ENCODE measurements at places on chromosomes 5 and 9.
A peak's percentile ranks its signal among the peaks of the same experiment; 100 is the strongest.

DNA sequence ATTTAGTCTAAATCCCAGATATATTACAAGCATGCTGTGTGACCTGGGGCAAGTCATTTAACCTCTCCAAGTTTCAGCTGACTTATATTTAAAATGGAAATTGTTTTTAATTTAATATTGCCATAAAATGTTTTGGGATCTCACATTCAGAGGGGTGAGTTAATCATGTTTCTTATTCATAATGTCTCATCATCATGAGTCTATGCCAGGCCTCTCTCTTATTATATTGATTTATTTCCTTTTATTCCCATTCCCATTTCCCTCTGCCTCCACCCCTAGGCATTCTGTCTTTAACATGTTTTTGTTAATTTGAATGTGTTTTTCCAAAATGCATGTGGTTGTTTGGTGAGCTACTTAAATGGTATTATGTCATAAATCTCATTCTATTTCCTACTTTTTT is 39.0 kb upstream of the TTC1 start:
- no peak for DNase-seq

- DNase-seq = no peak
These were observed 331.5 kb downstream of the SLIT3 start for GRCh38 chr5:168969326-168969886.

DNA sequence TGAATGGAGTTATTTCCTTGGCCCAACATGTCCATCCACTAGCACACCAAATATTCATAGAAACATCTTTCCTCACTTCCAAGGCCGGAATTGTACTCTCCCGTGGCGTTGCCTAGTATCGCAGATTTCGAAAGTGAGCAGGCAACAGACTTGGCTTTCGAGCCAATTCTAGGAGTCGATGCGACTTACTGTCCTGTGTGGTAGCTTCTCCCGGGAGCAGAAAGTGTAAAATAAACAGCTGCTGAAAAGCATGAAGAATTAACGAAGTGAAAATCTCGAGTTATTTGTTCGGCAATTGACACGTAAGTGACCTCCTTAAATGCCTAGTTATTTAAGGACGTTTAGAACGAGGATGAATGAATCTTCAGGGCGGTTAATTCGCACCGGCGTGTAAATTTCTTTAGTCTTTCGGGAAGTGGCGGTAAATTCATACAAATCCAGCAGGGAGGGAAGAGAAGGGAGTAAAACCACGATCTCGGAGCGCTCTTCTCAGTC is 449 bp upstream of the PCSK5 start:
- DNase-seq = no peak

GRCh38 chr5:43338862-43339261 is 25.6 kb upstream of the HMGCS1 start:
- no peak for DNase-seq

DNA sequence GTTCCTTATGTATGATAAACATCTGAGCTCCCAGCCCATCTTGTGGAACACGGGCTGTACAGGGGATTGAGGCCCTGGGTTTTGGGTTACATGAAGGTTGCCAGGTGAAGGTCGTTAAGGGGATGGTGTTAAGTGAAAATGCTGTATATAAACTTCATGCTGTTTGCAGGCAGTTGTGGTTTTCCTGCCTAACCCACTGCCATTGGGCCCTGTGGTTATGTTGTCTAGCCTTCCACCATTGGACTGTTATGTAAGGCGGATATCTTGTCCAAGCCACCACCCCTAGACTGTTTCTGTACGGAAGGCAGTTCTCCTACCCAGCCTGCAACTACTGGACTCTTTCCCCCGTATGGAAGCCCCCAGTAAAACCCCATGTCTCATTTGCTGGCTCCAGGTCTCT is 246.1 kb downstream of the KIF4B start:
- no peak for DNase-seq

DNA sequence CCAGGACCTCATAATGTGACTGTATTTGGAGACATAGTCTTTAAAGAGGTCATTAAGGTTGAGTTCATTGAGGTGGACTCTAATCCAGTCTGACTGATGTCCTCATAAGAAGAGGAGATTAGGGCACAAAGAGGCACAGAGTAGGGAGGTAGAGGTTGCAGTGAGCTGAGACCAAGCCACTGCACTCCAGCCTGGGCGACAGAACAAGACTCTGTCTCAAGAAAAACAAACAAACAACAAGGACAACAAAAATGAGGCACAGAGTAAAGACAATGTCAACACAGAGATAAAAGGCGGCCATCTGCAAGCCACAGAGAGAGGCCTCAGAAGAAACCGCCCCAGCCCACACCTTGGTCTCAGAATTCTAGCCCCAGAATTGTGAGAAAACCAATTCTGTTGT is 17.0 kb upstream of the TDRD7 start:
- DNase-seq = no peak

GRCh38 chr5:43643750-43644149 is 40.8 kb downstream of the NNT start:
- no peak for DNase-seq

GRCh38 chr5:81393430-81393782 is 528 bp downstream of the ACOT12 start:
- no peak for DNase-seq

DNA sequence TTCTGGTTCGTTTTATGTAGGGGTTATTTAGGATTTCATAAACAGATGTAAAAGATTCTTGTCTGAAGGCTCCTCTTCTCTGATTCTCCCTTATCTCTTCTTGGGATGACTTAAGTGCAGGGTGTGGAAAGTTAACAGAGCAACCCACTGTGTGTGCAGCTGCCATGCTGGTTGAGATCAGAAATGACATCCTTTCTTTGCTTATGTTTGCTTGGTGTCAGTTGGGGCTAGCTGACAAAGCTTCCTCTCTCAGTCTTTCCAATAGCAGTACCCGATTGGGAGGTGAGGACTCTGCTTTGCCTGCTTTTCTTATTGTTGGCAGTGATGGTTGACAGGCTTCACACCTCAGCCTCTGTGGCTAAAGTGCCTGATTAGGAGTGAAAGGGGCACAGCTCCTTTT is 26.5 kb downstream of the OGN start:
- DNase-seq = no peak

DNA sequence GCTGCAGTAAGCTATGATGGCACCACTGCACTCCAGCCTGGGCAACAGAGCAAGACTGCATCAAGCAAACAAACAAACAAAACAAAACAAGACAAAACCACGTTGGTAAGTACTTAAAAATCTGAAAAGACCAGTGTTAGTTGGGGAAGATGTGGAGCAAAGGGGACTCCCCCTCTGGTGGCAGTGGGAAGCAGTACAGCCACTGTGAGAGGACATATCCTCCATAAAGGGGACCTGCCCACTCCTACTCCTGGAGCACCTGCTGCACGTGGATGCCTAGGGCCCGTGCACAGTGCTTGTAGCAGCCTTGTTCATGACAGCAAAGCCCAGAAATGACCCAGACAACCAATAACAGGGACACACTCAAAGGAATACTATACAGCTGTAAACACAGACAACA is 17.0 kb upstream of the IPPK start:
- no peak for DNase-seq

- DNase-seq = no peak
These were observed 363.5 kb downstream of the NDUFS4 start for GRCh38 chr5:53923961-53924360.

DNA sequence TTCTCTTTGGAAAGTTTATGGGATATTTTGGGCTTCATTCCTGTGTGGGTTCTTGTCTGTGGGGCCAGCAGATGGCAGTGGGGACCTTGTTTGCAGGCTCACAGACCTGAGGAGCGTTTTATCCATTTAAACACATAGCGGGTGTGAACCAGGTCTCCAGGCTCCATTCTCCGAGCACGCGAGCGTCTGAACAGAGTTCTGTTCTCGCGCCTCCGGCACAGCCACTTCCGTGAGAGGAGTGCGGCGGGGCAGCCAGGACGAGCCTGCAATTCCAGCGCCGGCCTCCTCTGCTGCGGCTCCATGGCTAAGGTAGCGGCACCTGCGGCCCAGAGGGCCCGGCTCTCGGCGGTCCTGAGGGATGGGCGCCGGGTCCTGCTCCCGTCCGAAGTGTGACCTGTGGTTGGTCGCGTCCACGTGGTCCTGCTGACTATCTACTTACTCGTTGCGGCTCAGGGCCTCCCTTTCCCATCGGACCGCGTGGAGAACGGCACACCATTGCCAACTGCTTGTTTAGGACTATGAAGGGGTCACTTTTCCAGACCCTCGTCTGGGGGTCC is 7.3 kb downstream of the NRARP start:
- DNase-seq = peak; percentile 34

- no peak for DNase-seq
These were observed 2.3 kb upstream of the AIF1L start for GRCh38 chr9:131094015-131094414.

- no peak for DNase-seq
These were observed 53.2 kb upstream of the KCNMB1 start for GRCh38 chr5:170442391-170442790.

DNA sequence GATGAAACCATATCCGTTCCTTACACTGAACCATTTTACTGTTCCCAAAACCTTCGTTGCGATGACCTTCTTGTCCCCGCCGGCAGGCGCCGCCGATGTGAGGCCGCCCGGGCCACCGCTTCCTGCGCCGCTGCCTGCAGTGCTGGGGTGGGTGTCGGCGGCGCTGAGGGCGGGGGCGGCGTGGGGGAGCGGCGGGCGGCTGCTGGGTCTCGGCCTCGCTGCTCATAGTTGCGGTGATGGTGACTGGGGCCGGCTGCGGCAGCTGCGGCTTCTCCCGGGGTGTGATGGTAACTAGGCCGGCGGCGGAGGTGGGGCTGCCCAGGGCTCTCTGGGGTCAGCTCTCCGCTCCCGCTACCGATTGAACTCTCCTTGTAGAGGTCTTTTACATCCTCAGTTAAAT is 14.1 kb upstream of the OR2S2 start:
- DNase-seq = no peak

DNA sequence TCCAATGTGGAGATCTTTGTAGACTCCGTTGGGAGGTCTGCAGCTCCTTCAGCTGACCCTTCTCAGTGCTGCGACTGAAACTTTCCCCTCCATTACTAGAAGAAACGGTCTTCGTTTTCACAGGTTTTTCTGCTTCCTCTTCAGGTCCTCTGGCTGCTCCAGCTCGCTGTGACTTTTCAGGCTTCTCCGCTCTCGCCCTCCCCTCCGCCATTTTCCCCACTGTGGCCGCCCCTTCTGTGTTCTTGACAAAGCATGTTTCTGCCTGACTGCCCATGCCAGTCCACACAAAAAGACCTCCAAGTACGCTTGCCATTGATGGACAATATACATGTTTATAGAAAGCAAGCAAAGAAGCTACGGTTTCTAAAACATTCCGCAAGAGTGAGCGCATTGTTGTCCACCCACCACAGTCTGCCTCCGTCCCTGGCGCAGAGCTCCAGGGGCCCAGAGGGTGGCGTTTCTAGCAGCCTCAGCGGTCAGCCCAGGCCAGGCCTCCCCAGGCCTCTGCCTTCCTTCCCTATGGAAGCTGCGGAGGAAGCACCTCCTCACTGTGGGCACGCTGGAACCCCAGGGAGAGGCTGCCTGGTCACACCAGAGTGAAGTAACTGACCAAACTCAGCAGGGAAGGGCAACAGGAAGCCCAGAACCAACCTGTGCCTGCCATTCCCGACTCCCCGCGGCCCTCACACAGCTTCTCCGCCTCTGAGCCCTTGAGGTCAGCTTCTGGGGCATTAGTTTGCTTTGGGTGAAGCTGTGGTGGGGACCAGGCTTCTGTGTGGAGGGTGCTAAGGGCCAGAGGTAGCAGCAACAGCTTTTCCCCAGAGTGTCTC is 19.9 kb upstream of the S1PR3 start:
- no peak for DNase-seq

GRCh38 chr5:149284501-149284900 is 12.8 kb downstream of the AFAP1L1 start:
- DNase-seq = no peak

- no peak for DNase-seq
These were observed 16.6 kb upstream of the MEGF9 start for GRCh38 chr9:120730654-120731514.

DNA sequence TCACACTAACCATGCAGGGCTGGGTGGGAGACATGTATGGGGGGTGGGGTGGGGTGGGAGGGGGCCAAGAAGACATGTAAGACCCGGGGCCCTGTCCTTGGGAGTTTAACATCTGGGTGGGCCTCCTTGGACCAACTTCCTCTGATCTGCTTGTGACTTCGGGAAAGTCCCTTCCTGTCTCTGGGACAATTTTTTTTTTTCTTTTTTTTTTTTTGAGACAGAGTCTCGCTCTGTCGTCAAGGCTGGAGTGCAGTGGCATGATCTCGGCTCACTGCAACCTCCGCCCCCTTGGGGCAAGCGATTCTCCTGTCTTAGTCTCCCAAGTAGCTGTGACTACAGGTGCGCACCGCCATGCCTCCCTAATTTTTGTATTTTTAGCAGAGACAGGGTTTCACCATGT is 23.8 kb upstream of the IER5L start:
- no peak for DNase-seq

- no peak for DNase-seq
These were observed 35.0 kb upstream of the BARHL1 start for GRCh38 chr9:132547436-132547835.

- DNase-seq = no peak
These were observed 21.0 kb downstream of the CAMSAP1 start for GRCh38 chr9:135886147-135886981.

- DNase-seq = no peak
These were observed 53.9 kb downstream of the CFAP95 start for GRCh38 chr9:69874301-69875060.

DNA sequence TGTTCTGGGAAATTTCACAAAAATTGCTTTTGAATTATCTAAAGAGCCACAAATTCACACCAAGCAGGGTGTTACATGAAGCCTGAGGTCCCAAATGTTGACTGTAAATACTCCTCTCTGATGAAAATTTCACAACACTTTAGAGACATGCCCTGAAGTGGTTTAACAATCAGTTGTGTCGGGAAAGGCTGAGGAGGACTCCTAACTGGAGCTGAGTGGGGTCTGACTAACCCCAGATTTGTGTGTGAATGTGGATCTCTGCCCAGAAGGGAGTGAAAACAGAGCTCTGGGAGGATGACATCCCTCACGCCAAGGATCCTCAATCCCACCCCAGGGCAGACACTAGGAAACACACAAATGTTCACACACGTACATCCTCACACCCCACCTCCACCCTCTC is 31.1 kb upstream of the GRXCR2 start:
- no peak for DNase-seq

DNA sequence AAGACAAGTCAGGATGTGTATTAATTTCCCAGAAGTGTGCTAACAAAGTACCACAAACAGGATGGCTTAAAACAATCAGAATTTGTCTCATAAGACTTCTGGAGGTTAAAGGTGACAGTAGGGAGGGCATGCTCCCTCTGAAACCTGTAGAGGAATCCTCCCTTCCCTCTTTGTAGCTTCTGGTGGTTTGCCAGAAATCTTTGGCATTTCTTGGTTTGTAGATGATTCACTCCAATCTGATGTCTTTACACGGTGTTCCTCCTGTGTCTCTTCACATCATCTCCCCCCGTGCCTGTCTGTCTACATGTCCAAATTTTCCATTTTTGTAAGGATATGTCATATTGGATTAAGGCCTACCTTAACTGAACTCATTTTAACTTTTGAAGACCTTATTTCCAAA is 471.5 kb downstream of the ZNF608 start:
- no peak for DNase-seq
